ENCODE measurements at places on chromosomes 2 and 18. TPM values are rescaled to one million over a fixed set of nuclear protein-coding genes. Genes with fewer than 3 reads are reported as not detected.

The ADNP2 gene
- 17.9 TPM for total RNA-seq

The XDH gene
- total RNA-seq = 0.19 TPM

The EGR4 gene
- total RNA-seq = not detected

The ASTL gene
- total RNA-seq = not detected

The FSIP2 gene
- total RNA-seq = not detected

The CD8B2 gene
- not detected for total RNA-seq

The ATAD2B gene
- total RNA-seq = 13.7 TPM
